Central memory CD8-positive, alpha-beta T cell (primary cell): ENCODE measurements at places on chromosomes 16 and 17.
A peak's percentile ranks its signal among the peaks of the same experiment; 100 is the strongest.

DNA sequence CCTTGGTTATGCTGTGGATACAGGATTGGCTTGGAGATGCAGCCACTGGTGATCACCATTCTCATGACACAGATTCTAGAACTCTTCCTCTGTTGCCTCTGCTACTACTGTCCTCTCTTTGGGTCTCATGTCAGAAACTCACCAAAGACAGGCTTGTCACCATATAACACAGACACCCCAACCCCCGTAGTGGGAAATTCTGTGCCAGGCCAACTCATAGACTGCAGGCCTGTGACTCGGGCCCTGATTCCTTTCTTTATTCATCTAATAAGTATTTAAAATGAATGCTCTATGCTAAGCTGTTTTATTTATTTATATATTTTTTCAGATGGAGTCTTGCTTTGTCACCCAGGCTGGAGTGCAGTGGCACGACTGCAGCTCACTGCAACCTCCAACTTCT, 9.5 kb downstream of the CYB5D2 start:
- H3K4me1 ChIP-seq: peaks cover 4% of the 10 kb centered on the region
- no peak overlapping the region for H3K27ac ChIP-seq
- no peak for DNase-seq
- H3K36me3 ChIP-seq: no peaks in the 10 kb centered on the region

DNA sequence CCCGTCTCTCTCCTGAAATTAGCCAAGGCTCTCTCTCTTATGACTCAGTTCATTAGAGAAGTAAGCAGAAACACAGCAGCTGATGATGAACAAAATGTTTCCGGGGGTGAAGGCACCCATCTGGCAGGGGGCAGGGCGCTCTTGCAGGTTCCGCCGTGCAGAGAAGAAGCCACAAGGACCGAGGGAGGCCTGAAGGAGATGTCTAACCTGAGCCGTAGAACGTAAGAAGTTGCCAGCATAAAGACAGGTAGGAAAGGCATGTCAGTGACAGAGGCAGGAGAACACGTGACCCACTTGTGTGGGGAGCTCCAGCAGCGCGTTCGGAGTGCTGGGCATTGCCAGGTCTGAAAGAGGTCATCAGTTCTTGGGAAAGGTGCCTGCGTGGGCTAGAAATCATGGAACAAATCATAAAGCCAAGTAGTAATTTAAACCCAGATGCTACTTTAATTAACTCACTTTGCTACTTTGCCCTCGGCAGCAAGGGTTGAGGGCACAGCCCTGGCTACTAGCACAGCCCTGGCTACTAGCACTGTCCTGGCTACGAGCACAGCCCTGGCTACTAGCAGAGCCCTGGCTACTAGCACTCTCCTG, 198.6 kb downstream of the RPTOR start:
- peaks cover 4% of the 10 kb centered on the region for H3K36me3 ChIP-seq
- peak overlapping the region; percentile 25 for H3K27ac ChIP-seq
- peak overlapping the region; percentile 30 for H3K4me3 ChIP-seq
- DNase-seq: no peak
- H3K27me3 ChIP-seq: no peaks in the 10 kb centered on the region

- H3K4me3 ChIP-seq: no peak overlapping the region
- H3K27ac ChIP-seq: no peak overlapping the region
- DNase-seq: no peak
- peaks cover 15% of the 10 kb centered on the region for H3K27me3 ChIP-seq
- no peaks in the 10 kb centered on the region for H3K4me1 ChIP-seq
- no peaks in the 10 kb centered on the region for H3K36me3 ChIP-seq
Observed at GRCh38 chr16:87658564-87659225, 56.4 kb downstream of the JPH3 start.

- H3K27ac ChIP-seq: no peak overlapping the region
- no peak overlapping the region for H3K4me3 ChIP-seq
- H3K4me1 ChIP-seq: no peaks in the 10 kb centered on the region
- H3K27me3 ChIP-seq: no peaks in the 10 kb centered on the region
- no peak for DNase-seq
Observed at GRCh38 chr16:65373097-65373496, 251.2 kb upstream of the CDH11 start.
